ENCODE measurements at places on chromosomes 13 and 19.

- DNase-seq = no peak
Measured at GRCh38 chr13:63198071-63198470, 1782.4 kb upstream of the PCDH20 start.

- no peak for DNase-seq
Measured at GRCh38 chr13:29435125-29435911, 160.2 kb downstream of the SLC7A1 start.

DNA sequence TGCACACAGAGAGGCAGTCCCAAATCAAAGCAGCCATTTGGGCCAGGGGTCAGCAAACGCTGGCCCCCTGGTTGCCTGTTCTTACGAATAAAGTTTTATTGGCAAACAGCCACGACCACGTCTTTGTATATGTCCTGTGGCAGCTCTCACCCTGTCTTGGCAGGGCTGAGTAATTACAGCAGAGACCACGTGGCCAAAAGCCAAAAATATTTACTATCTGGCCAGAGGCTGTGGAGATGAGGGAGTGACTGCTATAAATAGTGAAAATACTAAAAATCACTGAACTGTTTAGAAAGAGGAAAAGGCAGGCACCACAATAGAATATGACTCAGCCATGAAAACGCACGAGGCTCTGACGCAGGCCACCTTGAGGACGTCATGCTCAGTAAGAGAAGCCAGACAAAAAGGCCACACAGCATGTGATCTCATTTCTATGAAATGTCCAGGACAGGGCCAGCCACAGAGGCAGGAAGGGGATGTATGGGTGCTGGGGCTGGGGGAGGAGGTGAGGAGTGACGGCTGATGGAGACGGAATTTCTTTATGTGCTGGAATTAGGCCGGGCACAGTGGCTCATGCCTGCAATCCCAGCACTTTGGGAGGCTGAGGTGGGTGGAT is 29.4 kb downstream of the SMIM24 start:
- no peak for DNase-seq

DNA sequence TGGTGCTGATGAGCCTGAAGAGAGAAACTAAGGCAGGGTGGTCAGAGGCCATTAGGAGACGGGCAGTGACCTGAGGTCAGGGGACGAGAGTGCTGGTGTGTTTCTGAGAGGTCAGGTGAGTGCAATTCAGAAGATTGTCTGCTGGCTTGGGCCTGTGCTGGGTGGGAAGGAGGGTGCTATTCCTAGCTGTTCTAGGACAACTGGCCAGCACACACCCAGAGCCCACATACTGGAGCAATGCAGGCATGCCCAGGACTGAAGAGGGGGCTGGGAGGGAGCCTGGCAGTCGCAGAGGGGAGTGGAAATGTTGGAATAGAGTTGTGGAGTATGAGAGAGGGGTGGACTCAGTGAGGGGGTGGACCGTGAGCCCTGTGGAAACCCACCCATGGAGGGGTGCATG is 16.5 kb downstream of the ARHGEF7 start:
- DNase-seq = no peak

DNA sequence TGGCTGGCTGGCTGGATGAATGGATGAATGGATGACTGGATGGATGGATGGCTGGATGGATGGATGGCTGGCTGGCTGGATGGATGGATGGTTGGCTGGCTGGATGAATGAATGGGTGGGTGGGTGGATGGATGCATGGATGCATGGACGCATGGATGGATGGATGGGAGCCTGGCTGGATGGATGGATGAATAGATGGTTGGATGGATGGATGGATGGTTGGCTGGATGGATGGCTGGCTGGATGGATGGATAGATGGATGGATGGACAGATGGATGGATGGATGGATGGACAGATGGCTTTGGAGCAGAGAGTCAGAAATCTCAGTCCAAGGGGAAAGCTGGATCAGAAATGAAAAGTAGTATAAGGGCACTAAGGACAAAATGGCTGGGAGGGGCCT is 106.4 kb upstream of the SERP2 start:
- DNase-seq = no peak
